ENCODE measurements at places on chromosomes 2 and 18.

DNA sequence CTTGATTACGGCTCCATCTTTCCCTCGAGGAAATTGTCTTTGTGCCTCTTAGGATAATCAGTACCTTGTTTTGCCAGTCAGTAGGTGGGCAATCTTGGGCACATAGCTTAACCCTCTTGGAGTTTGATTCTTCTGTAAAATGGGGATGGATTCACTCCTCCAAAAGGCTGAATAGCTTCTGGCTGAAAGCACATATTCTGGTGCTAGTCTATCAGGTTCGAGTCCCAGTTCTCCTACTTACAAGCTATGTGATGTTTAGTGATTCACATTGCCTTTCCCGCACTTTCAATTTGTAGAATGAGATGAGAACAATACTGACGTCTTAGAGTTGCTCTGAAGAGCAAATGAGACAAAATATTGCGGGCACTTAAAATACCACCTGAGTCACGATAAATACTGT, 43.9 kb downstream of the ATIC start:
- DNase-seq, result no peak

DNA sequence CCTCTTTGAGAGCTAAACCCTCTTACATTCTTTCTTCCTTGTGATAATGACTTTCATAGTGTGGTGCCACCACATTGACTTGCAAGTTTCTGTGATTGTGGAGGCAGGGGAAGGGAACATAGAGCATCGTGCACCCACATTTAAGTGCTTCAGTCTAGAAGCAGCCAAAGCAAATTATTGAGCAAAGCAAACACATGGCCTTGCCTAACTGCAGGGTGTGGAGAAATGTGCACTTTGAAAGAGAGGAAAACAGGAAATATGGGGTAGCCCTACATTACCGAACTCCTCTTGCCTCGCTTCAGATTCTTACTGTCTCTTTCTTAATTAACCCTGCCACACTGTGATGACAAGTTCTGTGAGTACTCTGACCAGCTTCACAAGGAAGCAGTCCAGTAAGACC, 814.6 kb downstream of the SLC4A3 start:
- no peak for DNase-seq

GRCh38 chr2:1907291-1907690, 163.0 kb upstream of the PXDN start:
- no peak for DNase-seq

DNA sequence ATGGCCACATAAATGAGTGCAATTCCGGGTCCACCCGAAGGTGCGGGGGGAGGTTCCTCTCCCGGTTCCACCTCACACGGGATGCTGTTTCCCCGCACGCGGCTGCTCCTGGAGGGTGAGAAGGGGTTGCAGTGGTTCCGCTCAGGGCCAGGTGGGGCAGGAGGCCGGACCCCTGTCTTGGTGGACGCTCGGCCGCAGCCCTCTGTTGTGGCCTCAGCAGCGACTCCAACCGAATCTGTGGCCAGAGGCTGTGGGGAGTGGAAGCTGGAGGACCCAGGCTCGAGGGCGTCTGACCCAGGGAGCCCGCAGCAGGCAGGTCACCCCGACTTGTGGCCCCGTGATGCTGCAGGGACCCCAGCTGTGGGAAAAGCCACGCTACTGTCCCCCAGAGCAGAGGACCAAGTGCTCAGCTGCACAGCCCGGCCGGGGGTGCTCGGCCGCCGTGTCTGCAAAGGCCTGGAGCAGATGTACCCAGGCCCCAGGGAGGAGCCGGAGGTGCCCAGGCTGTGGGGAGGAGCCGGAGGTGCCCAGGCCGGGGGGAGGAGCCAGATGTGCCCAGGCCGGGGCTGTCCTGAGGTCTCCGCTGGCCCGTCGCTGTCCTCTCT, 83.9 kb downstream of the RTP5 start:
- no peak for DNase-seq

GRCh38 chr2:227785293-227785692, 28.3 kb upstream of the CCL20 start:
- no peak for DNase-seq

GRCh38 chr18:68742206-68742605, 27.3 kb upstream of the TMX3 start:
- DNase-seq, result no peak

DNA sequence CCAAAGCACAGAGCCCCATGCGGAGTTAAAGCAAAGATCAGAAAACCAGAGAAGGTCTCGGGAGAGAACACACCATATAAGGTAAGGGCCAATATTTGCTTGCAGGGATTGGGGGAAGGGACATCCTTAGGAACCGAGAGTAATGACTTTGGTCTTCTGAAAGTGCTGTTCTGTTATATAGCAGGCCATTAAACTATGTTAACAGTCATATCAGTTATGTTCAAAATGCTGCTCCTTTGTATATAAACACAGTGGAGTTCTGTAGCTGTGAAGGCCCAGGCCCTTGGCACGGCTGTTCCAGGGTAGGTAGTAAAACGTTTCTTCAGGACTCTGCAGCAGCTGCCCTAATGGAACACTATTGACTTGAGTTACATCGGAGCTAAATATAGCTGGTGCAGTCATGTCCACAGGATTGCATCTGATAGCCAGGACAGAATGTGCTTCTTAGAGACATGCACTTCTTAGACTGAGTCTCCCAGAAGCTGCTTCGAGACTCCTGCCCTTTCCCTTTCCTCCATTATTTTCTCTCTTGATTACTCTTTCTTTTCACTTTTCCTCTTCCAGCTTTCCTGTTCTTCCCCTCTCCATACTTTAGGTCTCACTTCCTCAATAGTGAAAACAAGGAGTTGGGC, 122.4 kb downstream of the SETBP1 start:
- DNase-seq, result no peak

- DNase-seq, result no peak
Measured at GRCh38 chr18:12305930-12306629, 2.0 kb upstream of the TUBB6 start.

DNA sequence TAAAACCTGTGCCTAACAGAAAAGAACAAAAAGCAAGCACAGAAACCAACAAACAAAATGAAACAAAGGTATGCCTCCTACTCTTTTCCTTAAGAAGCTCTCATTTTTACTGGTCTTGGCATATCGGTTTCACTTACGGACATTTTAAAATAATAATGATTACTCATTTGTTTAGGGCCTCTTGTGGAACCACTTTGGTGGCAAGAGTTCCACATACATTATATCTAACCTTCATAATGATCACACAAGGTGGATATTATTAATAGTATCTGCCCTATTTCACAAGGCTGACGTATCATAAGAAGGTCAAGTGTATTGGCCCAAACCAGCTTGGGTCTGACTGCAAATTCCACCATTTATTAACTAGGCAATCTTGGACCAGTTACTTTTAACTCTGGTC, 304.7 kb downstream of the TCF4 start:
- DNase-seq, result no peak

DNA sequence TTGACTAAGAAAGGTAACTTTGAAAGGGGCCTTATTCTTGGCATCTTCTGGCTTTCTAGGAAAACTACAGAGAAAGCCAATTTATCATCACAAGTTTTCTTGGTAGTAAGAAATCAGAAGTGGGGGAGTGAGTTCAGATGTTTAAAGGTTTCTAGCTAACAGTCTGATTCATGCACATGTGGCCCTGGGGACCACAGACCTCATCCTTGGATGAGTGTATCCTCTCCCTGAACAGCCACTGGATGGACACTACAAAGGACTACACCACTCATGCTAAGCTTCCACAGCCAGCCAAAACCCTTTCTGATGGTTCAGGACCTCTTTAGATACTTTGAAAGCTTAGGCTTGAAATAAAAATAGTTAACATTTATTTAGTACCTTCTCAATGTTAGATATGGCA, 218.3 kb upstream of the STK17B start:
- no peak for DNase-seq

- DNase-seq, result no peak
Measured at GRCh38 chr2:233265899-233266431, 14.5 kb downstream of the ATG16L1 start.

DNA sequence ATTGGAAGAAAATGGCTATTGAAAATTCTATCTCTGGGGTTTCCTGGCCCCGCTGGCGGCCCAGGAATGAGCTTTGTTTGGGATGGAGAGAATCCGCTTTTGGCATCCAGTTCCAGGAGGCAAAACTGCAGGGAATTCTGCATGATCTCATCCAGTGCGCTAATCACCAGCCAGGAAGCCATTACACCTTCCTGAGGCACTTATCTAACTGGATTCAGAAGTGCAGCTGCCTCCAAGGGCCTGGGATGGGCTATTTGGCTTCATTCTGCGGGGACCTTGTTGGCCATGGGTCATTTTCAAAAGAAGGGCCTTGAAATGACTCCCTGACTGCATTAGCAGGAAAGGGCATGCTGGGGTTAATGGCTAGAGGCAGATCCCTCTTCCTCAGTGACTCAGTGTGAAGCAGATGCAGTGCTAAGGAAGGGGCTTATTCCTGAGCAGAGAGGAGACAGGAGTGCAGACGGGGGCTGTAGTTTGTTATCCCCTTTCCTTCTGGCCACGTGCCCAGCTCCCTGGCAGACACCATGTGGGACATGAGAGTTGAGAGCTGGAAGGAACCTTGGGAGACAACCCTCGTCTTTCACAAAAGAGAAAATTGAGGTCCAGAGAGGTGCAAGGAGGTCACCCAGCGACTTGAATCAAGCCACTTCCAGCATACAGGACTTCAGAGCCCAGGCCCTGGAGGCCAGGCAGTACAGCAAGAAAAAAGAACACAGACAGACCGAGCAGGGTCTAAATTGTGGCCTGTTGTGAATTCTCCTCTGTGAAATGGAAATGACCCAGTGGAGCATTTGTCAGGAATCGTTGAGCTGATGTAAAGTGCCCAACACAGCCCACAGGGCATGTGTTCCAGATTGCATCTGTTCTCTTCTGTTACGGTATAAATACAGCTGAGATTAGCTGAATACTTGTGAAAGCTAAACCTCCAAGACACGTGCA, 161.8 kb downstream of the PRKCE start:
- DNase-seq, result no peak

- DNase-seq, result no peak
Measured at GRCh38 chr2:29946505-29946904, 25.1 kb upstream of the ALK start.

- DNase-seq, result no peak
Measured at GRCh38 chr2:214076527-214076926, 334.3 kb upstream of the VWC2L start.

- DNase-seq, result no peak
Measured at GRCh38 chr2:149645391-149645790, 57.8 kb upstream of the MMADHC start.

DNA sequence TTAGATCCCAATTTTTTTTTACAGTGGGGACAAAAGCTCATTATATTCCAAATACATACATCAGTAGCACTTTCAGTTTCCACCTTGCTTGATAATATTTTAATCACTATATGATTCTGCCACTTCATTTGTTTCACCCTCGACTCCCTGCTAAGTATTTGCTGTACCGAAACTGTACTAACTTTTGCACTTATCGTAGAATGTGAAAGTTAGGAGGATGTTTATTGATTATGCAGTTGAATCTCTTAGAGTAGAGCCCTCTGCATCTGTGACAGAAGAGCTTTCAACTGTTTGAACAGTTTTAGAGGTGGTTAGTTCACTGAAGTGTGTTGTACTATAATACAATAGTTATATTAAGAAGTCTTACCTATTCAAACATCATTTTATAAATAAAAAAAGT, 20.8 kb downstream of the NCOA1 start:
- no peak for DNase-seq

GRCh38 chr2:232320443-232320803, 58.1 kb upstream of the ALPP start:
- no peak for DNase-seq

DNA sequence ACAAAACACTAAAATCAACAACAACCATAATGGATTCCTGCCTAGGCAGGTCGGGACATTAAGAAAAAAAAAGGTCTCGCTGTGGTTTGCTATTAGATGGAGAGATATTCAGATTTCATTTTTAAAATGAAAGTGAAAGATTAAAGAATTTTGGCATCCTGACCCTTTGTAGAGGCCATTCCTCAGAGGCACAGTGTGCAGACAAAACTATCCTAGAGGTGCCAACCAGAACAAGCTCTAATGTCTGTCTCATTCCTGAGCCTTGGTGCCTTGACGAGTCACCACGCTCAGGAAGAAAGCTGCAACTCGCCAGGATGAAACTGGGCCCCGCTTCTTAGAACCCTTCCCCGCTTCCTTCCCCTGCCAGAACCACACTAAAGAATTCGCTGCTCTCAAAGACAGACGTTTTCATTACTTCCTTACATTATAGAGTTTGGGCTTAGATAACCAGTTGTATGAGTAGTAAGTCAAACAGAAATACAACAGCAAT, 156.0 kb downstream of the TGIF1 start:
- peak; percentile 48 for DNase-seq

DNA sequence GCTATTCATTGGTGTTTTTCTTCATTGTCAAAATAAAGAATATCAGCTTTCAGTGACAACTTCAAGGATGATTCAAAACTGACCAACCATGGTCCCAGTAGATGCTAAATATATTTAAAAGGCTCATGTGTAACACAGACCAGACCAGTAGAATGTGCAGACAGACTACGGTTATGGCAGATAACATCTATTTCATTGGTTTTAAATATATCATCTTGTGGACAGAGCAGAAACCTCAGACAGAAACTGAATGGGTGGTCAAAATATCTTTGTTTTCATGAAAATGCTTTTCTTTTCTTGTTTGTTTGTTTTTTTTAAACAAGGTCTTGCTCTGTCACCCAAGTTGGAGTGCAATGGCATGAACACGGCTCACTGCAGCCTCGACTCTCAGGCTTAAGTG, 107.4 kb upstream of the CREB1 start:
- DNase-seq, result no peak

DNA sequence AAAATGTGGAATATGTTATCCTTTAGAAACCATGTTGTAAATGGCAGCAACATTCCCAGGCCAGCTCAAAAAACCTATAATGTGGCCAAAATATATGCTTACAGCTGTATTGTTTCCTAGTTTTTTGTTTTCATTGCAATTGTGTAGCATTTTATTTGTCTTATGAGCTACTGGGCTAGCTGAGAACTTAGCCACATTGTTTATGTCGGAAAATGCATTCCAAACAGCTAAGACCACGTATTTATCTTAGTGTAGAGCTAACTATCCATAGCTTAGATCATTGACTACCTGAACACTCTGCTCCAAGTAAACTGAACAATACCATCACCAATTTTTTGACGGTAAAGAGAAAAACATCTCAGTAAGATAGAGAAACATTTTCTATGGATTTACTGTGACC, 38.4 kb downstream of the METAP1D start:
- no peak for DNase-seq

DNA sequence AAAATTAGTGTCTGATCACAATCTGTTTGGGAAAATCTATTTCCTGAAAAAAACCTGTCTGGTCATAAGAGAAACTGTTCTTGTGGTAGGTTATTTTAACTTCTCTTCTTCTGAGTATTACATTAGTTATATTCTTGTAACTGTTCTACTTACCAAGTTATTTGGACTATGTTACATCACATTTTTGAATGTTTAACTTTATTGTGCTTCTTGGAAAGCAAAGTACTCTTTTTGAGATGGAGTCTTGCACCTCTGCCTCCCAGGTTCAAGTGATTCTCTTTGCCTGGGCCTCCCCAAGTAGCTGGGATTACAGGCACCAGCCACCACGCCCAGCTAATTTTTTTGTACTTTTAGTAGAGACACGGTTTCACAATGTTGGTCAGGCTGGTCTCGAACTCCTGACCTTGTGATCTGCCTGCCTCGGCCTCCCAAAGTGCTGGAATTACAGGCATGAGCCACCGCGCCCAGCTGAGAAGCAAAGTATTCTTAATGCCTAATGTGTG, 39.4 kb downstream of the AFTPH start:
- DNase-seq, result no peak

Measured in CD4-positive, alpha-beta T cell treated with Interleukin-6 at 100 ng/mL for 8 hours (primary cell).